ENCODE measurements at places on chromosomes 6 and 20.

DNA sequence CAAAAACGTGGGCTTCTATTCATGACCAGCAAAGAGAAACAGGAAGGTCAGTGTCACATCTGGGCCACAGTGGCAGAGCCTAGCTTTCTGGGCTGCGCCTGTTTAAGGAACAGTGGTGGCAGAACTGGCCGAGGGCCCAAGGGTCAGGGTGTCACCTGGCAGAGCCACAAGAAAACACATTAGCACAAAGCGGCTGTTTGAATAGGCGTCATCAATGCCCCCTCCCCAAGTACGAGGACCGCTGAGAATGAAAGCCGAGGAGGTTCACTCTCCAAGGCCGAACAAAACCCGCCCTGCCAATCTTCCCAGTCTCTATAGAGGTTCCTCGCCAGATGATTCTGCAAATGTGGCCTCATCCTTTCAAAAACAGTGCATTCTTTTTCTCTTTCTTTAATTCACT lies 125.2 kb upstream of the TRAF3IP2 start:
- DNase-seq, result no peak

DNA sequence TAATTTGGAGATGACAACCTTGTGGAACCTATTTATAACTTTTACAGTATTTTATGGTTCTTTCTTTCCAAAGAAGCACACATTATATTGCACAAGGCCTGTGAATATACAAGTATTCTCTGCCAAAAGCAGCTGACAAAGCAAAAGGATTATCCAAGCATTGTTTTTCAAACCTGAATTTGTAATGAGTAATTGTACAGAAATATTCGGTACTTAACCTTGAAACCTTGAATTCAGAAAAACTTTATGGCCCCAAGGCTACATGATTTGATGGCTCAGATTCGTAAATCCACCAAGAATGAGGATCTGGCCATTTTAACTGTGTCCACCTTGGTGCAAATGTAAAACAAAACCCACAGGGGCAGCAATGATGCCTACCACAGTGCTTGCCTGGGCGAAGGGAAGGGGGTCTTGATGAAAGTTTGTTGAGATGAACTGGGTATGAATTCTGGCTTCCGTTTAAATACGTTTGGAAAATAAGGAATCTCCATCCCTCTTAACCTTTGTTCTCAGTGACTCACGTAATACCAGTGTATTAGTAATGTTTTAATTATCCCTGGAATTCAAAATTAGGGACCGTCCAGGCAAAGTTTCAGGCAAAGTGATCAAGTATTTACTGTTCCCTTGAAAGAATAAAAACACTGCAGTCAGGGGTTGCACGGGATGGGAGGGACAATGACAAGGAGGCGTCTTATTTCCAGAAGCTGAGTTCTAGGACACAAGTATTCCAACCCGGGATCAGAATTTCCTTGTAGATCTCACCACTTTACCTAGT lies 2.7 kb upstream of the RBM24 start:
- no peak for DNase-seq

- DNase-seq, result no peak
Measured at GRCh38 chr6:37134036-37134395, 35.9 kb upstream of the PIM1 start.

DNA sequence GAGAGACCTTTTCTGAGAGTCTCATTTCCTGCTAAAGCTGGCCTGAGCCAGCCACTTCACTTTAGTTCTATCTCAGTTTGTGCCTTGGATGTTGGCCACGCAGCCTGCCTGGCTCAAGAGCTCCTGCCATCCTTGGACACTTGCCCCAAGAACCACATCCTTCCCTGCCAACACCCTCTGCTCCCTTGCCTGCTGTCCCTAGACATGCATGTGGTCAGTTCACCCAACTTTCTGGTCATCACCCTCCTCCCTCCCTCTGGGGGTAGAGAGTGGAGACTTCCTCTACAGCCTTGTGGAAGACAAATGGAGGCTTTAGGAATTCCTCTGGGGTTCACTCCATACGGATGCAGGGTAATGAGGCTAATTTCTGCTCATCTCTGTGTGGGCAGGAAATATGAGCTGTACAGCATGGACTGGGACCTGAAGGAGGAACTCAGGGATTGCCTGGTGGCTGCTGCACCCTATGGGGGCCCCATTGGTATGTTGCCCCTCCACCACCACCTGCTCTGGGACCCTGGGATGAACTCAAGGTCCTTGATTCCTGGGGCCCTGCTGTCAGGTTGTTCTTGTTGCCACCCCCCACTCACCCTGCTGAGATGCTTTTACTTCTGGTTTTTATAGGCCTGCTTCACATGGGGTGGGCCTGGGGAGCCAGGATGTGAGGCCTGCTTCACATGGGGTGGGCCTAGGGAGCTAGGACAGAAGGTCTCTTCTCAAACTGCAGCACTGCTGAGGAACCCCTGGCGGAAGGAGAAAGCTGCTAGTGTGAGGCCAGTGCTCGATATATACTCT lies 13.8 kb upstream of the PTPRA start:
- DNase-seq, result no peak

GRCh38 chr20:23995905-23996666 lies 7.5 kb upstream of the GGTLC1 start:
- DNase-seq, result peak; percentile 70

DNA sequence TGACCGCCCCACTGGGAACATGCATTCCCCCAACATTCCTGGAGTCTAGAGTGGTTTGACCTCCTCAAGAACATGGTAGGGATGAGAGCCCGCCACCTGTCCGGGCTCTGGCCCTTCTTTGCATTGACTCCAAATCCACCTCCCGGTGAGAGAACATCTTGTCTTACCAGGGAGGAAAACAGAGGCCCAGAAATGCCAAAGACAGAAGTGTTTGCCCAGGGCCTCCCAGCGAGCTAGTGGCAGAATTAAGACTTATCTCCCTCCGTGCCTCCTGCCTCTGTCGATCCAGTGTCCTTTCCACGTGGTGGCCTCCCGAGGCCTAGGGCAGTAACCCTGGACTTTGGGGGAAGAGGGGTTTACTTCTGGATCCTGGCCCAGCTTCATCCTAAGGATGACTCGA lies 134.8 kb downstream of the JPH2 start:
- no peak for DNase-seq

- no peak for DNase-seq
Measured at GRCh38 chr20:43789593-43789992, 62.8 kb upstream of the GTSF1L start.

GRCh38 chr6:106339334-106340029 lies 13.9 kb upstream of the ATG5 start:
- peak; percentile 55 for DNase-seq

GRCh38 chr20:25016471-25016870 lies 23.9 kb upstream of the APMAP start:
- no peak for DNase-seq

GRCh38 chr6:95830859-95831557 lies 184.8 kb upstream of the FUT9 start:
- DNase-seq, result no peak

DNA sequence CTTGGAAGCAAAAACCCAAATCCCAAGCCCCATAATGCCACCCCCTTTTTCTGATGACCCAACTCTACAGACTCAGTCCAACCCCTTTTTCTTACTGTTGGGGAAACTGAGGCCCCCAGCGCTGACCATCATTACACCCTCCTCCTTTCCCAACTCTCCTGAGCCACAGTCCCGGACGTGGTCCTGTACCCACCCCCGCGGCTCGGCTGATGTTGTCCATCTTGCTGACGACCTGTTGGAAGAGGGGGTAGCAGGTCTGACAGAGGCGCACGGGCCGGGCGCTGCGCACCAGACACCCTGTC lies 533 bp downstream of the OSTM1 start:
- no peak for DNase-seq

GRCh38 chr6:152295346-152295745 lies 341.8 kb downstream of the SYNE1 start:
- DNase-seq, result no peak

GRCh38 chr6:143205991-143206390 lies 145.3 kb downstream of the AIG1 start:
- DNase-seq, result no peak

GRCh38 chr6:155188707-155189496 lies 74.9 kb upstream of the CLDN20 start:
- DNase-seq, result no peak

DNA sequence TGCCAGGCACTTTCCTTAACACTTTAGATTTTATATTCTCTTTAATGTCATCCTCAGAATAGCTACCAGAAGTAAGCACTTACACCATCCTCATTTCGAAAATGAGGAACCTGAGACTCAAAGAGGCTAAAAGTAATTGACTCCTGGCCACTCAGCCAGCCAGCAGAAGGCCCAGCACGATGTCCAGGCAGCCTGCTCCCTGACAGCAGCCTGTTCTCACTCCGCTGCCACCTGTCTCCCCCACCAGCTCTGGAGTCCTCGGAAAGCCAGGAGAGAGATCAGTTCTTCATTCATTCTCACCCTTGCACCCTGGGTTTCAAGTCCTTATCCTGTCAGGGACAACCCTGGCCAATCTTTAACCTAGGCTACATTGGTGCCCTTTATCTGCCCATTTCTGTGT lies 174.0 kb downstream of the SASH1 start:
- no peak for DNase-seq

DNA sequence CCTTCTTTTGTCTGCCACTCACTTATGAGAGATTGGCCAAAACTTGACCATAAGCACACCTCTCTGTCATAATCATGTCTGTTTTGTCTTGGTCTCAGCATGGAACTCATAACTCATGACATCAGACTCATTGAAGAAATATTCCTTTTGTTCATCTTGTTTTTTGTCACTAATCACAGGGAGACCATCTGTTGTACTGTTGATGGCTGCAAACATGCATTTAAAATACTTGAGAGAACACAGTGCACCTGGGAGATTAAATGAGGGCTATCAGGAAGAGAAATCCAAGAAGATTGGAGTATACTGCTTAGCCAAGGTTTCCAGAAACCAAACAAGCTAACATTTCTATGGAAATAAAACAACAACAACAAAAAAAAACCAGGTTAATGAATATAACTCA lies 689.7 kb downstream of the EPM2A start:
- peak; percentile 70 for DNase-seq

- DNase-seq, result no peak
Measured at GRCh38 chr6:168741942-168742782, 301.2 kb downstream of the SMOC2 start.

DNA sequence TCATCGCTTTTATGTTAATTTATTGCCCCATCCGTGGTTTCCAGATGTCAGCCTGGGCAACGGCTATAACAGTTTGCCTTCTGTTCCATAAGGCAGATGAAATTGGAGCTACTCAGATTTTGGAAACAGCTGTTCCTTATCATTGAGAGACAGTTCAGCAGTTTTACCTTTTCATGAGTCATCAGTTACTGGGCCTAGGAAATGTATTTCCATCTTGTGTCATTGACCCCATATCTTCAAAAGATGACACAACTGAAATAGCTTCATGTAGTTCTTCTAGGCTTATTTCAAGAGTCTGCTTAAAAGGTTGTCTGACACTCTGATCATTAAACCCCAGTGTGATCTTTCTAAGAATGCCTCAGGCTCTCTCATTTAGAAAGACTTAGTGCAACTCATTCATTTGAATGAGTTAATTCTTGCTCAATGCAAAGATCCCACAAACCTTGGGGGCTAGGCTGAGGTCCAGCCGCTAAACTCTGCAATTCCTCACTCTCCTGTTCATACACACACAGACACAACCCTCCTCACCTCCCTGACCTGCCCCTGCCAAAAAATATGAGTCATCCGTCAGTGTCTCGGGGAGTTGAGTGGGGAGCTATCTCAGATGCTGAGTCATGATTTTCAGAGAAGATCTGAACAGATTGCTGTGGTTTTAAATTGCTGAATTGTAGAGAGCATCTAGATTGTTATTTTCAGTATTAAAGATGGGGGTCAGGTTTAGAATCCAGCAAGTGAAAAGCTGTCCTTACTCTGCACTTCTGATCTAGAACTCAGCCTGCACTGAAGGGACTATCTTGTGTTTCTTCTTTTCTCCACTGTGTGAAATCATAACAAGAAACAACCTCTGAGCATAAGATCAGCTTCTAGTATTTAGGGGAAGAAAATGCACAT lies 61.8 kb downstream of the RPP40 start:
- peak; percentile 79 for DNase-seq

- no peak for DNase-seq
Measured at GRCh38 chr20:32917191-32917950, 58.6 kb downstream of the EFCAB8 start.

GRCh38 chr20:36275011-36275410 lies 31.1 kb upstream of the DLGAP4 start:
- DNase-seq, result no peak

DNA sequence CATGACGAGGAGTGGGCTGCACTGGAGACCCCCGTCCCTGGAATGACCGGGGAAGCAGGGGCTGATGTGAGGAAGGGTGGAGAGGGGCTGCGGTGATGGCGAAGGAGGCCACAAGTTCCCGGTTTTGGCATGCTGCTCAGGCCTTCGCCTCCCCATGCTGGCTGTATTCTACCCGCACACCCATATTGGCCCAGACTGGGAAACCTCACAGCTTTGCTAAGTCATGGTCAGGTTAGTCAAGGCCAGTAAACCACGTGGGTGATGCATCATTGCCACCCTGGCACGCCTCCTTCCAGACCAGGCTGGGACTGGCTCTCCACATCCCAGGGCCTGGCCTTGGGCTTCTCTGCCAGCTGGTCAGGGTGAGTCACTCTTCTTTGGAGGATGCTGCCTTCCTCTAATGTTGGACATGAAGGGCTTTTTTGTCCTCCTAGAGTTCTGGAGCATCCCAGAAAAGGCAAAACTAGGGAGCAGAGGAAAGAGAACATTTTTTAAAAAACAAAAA lies 53.8 kb downstream of the PCNA start:
- DNase-seq, result no peak

DNA sequence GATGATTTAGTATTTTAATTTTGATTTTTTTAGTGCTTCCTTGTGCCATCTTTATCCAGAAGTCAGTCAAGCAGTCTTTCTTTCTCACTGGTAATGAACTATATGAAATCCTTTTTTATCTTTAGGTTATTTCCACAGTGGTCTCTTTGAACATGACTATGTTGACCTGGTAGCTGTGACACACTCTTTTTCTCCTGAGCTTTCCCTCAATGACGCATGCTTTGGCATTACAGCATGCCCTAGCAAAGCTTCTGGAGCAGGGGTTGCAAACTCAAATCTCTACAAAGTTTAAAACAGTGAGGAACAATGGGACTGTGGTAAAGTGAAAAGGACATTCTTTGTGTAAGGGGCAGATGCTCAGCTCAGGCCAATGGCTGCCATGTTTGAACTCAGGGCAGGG lies 4.5 kb upstream of the PLAGL1 start:
- no peak for DNase-seq

All from NCI-H2171 (cell line).